Bone marrow (tissue), 2 donors: ENCODE measurements at places on chromosomes 7 and 10.

GRCh38 chr7:157699357-157700013 is 362.7 kb downstream of the DNAJB6 start:
- no peak for DNase-seq

- no peak for DNase-seq
Observed at GRCh38 chr7:105191331-105191730, 177.3 kb downstream of the KMT2E start.

GRCh38 chr10:132593389-132593788 is 55.8 kb downstream of the INPP5A start:
- DNase-seq = no peak

DNA sequence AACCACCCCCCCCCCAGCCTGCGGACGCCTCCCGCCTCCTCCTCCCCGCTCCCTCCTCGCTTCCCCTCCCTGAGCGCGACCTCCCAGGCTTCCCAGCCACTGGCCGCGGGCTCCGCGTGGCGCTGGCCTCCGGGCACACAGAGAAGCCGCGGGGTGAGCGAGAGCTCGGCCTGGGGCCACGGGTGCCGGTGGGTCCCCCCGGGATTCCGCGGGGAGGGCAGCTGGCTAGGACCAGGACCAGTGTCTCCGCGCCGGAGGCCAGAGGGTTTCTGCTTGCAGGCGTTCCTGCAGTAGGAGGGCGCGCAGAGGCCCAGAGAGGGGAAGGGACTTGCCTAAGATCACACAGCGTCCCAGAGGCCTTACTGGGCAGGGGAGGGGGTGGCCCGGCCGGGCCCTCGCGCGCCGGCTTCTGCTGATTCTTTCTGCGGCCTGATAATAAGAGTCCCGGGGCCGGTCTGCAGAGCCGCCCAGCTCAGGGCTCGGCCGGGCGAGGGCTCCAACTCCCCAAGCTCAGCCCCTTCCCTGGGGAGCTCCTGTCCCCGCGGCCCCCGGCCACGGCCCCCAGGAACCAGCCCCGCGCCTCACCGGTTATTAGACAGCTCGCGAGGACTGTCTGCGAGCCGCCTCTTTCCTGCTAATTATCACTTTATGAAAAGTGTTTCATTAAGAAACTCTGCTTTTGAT is 10.1 kb downstream of the UNCX start:
- no peak for DNase-seq

DNA sequence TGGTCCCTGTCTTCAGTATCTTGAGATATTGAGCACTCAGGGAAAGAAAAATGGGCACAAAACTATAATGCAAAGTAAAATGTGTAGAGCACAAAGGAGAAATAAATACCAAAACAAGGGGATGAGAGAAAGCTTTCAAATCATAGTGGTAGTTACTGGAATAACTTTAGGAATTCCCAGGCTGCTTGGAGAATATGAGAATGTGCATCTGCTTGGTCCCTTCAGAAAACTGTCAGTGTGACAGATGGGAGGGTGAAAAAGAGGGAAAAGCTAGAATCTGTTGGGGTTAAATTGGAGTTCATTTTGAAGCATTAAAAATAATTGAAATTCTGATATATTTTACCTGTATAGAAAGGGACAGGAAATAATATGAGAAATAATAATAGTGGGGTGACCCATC is 15.3 kb downstream of the ST7 start:
- DNase-seq = no peak

DNA sequence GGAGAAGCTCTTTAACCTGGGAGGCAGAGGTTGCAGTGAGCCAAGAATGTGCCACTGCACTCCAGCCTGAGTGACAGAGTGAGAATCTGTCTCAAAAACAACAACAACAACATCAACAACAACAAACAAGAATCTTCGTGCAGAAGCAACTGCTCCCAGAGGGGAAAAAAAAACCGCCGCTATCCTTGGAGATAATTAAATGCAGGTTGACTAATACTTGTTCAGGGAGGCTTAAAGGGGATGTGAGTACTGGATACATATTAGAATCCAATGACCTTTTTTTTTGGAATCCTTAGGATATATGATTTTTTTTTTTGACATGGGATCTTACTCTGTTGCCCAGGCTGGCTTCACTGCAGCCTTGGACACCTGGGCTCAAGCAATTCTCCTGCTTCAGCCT is 89.6 kb upstream of the FAM171A1 start:
- DNase-seq = no peak

- no peak for DNase-seq
Observed at GRCh38 chr7:19139706-19140327, 5.4 kb downstream of the FERD3L start.

- no peak for DNase-seq
Observed at GRCh38 chr7:151273651-151274390, 25.3 kb upstream of the SMARCD3 start.

DNA sequence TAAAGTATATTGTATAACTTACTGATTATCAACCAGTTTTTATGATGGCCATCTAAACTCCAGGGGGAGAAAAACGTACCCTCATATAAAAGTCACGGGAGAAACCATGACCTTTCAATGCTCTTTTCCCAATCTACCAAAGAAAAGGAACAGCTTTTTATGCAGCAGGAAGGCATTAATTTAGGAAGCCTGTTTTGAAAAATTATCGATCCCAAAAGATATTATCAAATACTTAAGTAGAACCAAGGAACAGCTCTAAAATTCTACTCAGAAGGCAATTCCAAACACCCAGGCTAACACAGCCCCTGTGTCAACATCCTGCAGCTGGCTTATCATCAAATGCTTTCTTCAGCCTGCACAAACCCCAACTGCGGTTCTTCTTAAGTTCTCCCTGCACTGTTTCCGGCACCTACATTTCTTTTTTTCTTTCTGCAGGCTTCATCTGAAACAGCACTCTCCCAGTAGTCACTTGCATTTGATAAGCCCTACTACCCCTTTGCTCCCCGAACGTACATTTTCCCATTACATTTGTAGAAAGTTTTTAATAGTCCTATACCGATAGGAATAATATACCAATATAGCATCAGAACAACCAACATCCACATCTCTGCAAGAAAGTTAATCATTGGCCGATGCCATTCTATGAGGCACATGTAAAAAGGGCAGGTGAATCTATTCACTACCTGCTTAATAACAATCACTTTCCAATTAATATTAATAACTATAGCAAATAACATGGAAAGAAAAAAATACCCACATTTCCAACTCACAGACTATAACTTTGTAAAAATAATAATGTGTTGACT is 47.9 kb downstream of the PIP4K2A start:
- DNase-seq = peak; percentile 77

DNA sequence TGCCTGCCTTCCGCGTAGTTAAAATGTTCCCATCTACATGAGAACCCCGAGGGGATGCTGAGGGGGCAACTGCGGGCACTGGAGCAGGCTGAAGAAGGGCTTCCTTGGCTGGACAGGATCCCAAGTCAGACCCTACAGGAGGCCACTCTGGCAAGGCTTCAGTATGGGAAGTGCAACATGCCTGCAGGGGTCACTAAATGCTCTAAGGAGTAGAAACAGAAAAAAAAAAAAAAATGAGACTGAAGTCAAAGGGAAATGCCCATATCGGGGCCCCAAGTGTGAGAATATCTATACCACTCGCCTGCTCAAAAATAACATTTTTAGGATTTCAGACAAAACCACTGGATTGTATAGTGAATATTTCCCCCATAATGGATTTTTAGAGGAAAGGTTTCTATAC is 33.5 kb downstream of the FAM204A start:
- no peak for DNase-seq

DNA sequence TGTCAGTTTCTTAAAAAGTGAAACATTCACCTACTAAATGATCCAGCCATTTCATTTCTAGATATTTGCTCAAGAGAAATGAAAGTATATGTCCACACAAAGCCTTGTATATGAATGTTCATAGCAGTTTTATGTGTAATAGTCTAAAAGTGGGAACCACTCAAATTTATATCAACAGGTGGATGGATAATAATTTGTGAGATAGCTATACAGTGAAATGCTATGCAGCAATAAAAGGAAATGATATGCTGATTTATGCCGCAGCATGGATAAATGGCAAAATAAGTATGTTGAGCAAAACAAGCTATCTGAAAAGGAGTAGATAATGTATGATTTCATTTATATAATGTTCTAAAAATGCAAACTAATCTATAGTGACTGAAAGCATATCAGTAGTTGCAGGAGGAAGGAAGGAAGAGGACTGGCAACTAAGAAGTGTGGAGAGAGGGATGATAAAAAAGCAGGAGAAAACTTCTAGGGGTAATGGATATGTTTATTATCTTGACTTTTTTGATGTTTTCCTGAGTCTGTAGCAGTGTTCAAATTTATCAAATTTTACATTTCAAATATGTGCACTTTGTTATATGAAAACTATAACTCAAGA is 80.6 kb downstream of the ABCB5 start:
- no peak for DNase-seq

DNA sequence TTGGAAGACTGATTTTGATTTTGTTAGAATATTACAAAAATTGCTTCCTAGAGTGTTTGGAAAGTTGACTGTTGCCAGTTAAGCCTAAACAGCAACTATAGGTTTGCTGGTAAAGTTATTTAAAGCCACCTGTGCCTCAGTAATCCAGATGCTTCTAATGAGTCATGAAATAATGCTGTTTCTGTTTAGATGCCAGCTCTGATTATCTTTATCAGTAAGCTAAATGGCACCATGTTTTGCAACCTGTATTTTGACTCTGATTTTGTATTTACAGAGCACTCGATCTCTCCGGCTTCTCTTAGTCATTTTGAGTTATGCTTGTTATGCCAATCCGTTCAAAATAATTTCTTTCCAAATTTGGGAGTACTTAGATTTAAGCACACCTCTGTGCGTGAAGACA is 366.1 kb downstream of the EXOC4 start:
- DNase-seq = no peak

GRCh38 chr10:130190737-130191115 is 54.5 kb downstream of the GLRX3 start:
- DNase-seq = no peak

- no peak for DNase-seq
Observed at GRCh38 chr7:139773371-139773770, 4.4 kb downstream of the HIPK2 start.

DNA sequence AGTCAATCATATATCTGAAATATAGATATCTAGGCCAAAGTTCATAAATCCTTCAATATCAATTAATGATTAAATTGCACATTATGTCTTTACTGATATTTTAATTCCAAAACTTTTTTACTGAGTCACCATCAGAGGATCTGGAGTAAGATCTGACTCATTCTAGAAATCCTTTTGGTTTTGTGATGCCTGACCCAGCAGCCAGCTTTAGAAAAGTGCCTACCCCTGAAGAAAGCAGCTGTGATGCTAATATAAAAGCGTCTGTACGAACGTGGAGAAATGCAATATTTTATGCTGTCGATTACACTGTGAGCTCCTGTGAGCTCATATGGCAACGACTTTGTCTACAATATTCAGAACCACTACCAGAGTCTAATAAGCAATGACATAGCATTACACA is 142.5 kb upstream of the LRRTM3 start:
- no peak for DNase-seq

DNA sequence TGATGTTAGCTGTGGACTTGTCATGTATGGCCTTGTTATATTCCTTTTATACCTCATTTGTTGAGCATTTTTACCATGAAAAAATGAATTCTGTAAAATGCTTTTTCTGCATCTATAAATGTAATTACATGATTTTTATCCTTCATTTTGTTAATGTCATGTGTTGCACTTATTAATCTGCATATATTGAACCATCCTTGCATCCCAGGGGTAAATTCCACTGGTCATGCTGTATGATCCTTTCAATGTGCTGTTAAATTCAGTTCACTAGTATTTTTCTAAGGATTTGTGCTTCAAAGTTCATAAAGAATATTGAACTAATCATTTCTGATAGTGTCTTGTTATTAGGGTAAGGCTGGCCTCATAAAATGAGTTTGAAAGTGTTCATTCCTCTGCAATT is 31.9 kb upstream of the AHR start:
- no peak for DNase-seq

DNA sequence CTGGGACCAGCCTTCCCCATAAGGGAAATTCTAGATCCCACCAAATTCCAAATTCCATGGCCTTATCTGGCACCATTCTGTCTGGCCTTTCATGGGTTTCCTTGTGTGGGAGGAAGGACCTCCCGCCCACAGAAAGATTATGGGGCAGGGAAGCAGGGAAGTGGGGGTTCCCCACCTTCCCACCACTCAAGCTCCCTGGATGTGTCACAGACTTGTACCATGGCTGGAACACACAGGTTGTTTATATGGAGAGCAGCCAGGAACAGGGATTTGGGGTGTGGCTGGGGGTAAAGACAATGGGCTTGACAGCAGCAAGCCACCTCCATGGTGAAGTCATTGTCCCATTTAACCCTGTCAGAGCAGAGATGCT is 18.3 kb downstream of the UNC5B start:
- no peak for DNase-seq

GRCh38 chr7:97351488-97351887 is 234.0 kb downstream of the SDHAF3 start:
- no peak for DNase-seq

- DNase-seq = no peak
Observed at GRCh38 chr7:45176886-45177731, 19.5 kb downstream of the RAMP3 start.

GRCh38 chr10:74988054-74988775 is 123.2 kb upstream of the SAMD8 start:
- DNase-seq = no peak

- DNase-seq = no peak
Observed at GRCh38 chr10:66852811-66853210, 73.0 kb upstream of the LRRTM3 start.

- DNase-seq = no peak
Observed at GRCh38 chr10:49274886-49275285, 24.1 kb upstream of the C10orf71 start.

DNA sequence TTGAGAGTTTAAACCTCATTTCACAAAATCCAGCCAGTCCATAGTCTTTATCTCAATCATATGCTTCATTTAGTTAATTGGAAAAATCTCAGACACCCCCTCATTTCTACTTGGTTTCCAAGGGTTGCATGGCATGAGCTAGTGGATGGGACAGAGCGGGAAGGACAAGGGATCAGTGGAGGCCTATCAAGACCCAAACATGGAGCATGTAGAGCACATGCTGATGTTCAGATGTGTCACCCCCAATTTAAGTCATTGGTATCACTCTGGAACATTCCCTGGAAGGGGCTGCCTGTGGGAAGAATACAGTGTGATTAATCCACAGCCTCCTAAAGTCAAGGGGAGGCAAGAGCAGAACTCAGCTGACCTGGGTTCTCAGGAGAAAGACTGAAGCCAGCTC is 2.3 kb downstream of the C10orf71 start:
- no peak for DNase-seq

- no peak for DNase-seq
Observed at GRCh38 chr7:150801242-150801945, 825 bp downstream of the TMEM176A start.
